Foreskin fibroblast (primary cell): ENCODE measurements at places on chromosomes 5 and 9.
A peak's percentile ranks its signal among the peaks of the same experiment; 100 is the strongest.

GRCh38 chr9:130871395-130872062, 25.1 kb downstream of the QRFP start:
- DNase-seq = no peak

DNA sequence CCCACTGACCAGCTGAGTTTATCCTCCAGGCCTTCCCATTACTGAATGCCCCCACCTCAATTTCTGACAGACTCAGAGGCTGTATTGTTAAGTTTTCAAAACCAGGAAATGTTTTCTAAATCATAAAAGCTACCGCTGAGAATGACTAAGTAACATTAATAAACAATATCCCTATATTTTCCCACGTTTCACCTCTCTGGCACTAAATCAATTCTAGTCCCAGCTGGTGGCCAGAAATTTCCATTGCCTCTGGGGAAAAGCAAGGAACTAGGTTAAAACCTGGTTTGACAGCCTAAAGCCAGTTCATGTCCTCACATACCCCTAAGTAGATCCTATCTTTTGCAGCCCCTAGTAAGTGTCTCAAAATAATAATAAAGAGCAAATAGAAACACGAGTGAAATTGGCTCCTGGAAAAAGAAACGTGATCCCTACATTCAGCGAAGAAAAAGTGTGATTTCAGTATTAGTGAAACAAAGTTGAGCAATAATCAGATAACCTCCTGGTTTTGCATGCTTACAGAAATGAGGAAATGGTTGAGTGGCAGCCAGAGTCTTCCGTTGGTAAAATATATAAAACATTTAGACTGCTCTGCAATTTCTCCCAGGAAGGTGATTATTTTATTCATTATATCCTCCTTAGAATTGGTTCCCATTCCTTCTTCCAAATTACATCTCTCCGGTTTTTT, 110.9 kb downstream of the ESM1 start:
- peak; percentile 20 for DNase-seq

DNA sequence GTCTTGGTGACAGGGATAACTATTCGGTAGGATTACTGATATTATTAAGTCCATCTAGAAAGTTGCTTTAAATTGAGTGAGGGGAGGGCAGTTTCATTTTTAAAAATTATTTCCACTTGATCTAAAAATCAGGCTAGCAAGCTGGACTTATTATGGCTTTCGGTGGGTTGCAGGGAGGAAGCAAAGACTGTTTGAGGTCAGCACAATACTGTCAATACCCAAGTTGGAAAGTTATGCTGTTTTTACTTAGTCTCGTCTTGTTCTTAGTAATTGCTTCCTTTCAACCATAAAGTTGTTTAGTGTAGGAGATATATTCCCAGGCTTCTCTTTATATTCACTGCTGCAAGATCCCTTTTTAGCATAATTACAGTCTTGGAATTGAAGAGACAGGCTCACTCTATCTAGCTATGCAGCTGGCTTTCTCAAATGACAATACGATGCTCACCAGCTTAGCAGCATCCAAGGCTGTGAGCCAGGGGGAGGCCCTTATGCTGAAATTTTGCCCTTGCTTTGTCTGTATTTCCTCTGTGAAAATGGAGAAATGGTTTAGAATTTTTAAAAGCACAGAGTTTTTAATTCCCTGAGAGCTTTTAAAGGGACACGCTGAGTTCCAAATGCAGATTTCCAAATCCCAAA, 68.2 kb upstream of the APC start:
- no peak for DNase-seq

DNA sequence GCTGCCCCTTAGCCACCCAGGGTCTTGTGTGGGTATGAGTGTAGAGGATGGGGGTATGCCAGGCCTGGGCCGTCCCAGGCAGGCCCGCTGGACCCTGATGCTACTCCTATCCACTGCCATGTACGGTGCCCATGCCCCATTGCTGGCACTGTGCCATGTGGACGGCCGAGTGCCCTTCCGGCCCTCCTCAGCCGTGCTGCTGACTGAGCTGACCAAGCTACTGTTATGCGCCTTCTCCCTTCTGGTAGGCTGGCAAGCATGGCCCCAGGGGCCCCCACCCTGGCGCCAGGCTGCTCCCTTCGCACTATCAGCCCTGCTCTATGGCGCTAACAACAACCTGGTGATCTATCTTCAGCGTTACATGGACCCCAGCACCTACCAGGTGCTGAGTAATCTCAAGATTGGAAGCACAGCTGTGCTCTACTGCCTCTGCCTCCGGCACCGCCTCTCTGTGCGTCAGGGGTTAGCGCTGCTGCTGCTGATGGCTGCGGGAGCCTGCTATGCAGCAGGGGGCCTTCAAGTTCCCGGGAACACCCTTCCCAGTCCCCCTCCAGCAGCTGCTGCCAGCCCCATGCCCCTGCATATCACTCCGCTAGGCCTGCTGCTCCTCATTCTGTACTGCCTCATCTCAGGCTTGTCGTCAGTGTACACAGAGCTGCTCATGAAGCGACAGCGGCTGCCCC, 2.6 kb downstream of the SLC35A4 start:
- no peak for DNase-seq

DNA sequence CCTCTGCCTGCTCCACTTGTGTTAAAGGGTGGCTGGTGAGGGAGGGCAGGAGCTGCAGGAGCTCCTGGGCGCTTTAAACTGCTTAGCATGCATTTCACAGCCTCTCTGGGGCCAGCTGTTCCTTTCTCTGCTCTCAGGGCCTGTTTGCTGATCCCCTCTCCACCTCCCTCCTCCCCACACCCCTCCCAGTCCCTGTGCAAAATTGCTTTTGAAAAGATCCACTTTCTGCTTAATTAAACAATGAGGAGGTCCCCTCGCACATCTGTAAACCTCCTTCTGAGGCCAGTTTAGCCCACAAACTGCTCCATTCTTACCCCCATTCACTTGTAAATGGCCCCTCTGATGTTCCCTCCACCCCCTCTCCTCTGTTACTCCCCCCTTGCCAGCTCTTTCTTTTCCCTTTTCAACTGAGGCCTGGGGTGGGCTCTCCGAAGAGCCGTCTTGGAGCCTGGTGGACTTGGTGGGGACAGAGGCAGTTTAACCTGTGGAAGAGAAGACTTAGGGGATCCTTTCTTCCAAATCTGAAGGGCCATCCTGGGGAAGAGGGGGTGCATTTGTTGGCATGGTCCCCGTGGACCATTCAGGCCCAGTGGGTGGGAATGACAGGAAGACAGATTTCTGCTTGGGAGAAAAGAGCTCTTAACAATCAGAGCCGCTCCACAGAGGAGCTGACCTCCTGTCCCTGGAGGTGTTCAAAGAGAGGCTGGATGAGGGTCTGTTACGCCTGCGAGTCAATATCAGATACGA, 12.0 kb downstream of the URM1 start:
- no peak for DNase-seq

- DNase-seq = no peak
These were observed 8.7 kb downstream of the NACC2 start for GRCh38 chr9:136086213-136086881.

DNA sequence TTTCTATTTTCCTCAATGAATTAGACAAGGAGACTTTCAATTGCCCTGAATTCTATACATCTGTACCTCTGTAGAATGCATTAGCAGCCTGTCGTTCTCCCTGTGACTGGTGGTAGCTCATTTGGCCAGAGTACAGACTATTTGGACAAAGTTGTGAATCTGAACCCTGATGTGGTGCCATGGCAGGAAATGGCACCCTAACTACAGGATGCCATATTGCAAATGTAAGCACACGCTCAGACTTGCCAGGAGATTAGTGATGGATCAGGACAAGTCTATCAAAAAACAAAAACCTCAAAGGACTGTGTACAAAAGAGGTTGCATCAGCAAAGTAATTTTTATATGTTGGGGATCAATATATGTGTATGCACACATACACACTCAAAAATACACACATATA, 58.3 kb downstream of the SVEP1 start:
- DNase-seq = no peak

GRCh38 chr5:132444841-132445639, 45.5 kb downstream of the IRF1 start:
- DNase-seq = no peak

DNA sequence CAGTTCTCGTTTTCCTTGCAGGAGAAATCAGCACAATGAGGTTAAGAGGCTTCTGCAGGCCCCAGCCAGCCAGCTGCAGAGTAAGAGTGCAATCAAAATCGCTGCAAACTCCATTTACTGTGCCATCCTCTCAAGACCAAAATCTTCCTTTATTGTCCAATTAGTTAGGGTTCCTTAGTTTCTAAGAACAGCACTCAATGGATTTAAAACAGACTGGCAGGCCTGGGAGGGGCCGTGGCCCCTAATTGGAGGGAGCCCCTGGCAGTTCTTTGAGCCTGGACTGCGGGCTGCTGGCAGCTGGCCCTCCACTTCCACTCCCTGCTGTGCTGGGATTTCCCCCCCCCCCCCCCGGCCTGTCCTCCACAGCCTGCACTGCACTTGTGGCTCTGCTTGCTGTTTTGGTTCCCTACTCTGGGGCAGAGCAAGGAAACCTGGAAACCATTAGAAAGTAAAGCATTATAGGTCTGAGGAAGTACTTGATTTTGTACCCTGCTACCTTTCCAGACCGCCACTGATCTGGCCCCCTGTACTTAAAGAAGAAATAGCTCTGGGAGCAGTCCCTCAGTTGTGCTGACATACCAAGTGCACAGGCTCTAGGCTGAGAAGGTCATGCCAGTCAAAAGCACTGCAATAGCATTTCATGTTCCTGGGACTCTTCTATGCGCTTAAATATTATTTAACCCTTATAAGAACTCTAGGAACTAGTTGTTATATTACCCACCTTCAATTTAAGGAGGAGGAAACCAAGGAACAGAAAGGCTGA, 129.0 kb downstream of the APBA1 start:
- DNase-seq = peak; percentile 14

GRCh38 chr9:133163504-133164172, at the start of gene GBGT1:
TSS of gene GBGT1 (minus strand) at chr9:133163914. CDS start at chr9:133162412, 1,502 bp downstream.
- DNase-seq = no peak

DNA sequence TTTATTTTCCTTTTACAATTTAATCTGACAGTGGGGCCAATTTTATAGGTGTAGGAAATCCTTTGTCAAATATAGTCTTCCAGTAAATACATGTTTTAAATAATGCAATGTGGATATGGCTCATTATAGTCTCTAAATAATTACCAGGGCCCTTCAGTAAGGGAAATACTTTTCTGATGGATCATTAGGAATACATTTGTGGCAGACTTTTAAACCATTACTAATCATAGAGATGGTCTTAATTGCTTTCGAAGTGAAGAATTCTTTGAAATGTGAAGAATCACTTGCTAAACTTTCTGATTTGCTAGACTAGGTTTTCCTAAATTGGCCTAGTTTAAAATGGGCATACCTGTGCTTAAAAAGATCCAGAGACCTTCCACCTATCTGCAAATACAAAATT, 105.6 kb upstream of the ELL2 start:
- peak; percentile 65 for DNase-seq

- no peak for DNase-seq
These were observed 20.4 kb upstream of the DELE1 start for GRCh38 chr5:141903261-141903660.

- no peak for DNase-seq
These were observed 70.6 kb downstream of the DCP2 start for GRCh38 chr5:113047234-113047633.

DNA sequence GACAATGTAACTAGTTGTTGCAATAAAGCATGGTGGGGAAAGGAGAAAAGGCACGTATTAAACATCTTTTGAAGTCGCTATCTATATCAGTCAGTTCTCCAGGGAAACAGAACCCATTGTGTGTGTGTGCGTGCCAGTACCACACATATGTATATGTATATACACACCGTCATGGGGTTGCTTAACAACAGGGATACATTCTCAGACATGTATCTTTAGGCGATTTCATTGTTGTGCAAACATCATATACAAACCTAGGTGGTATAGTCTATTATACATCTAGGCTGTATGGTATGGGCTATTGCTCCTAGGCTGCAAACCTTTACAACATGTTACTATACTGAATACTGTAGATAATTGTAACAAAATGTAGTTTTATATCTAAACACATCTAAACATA, 2.3 kb downstream of the CDKN2B-AS1 start:
- DNase-seq = no peak

DNA sequence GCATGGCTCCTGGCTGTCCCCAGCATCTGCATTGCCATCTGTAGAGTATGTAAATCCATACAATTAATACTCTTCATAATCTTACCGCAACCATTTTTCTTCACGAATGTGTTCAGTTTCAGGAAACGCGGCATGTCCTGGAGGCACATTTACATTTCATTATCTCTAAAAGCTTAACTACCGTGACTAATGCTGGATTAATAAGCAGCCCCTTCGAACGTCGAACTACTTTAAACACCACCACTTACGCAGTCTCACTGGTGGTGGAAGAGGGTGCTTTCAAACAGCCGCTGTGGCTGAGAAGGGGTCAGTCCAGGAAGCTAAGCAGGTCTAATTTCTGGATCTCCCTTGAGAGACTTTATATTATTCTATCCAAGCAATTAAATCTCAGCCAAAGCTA, 85.6 kb downstream of the C5orf15 start:
- DNase-seq = no peak

GRCh38 chr5:90037646-90038045, 371.9 kb downstream of the CETN3 start:
- no peak for DNase-seq
